ENCODE measurements at places on chromosomes 7 and 10.

DNA sequence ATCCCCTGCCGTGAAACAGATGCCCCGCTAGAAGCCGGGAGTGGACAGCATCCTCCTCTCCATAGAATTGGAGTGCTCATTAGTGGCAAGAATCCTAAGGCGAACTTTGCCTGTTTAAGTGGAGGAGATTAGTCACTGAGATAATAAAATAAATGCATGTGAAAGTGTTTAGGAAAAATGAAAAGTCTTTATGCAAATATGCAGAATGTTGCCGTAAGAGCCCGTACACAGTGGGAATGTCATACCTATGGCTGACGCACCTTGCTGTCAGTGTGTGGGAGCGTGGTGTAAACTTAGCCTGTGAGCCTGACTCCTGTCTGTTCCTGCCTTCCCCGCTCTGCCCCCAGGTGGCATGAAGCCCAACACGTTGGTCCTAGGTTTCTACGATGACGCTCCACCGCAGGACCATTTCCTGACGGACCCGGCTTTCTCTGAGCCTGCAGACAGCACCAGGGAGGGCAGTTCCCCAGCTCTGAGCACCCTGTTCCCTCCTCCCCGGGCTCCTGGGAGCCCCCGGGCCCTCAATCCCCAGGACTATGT lies 1.7 kb upstream of the TRIP6 start:
- peak; percentile 90 for DNase-seq

DNA sequence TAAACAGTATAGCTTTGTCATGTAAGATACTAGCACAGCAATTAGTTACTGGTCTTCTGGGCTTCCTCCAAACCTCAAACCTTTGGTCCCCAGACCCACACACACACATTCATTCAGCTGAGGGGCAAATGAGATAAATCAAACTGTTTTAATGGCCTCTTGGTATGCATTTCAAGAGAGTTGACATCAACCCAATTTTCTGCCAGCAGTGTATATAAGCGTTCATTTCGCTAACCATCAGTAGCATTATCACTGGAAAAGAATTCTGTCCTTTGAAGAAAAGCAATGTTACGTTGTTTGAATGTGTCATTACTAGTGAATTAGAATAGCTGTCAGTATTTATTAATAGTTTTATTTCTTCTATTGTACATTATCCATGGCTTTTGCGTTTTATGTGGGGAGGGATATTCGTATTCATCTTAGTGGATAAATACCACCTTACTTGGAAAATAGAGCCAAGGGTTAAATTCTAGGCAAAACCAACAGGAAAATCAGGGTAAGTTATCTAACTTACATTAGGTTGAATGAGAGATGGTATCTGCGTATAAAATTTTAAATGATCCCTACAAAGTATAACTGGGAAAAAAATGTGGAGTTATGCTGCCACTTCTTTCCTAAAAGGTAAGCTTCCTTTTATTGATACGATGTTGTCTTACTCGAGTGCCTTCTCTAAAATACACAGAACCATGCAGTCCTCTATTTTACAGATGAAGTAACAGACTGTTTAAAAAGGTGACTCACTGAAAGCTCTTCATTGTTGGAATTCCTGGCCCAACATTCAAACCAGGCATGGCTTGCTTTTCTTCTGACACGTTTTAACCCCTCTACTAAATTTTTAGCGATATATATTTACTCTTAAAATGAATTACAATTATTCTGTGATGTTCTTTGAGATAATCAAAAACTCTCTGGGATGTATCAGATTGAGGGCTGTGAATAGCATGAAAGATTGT lies 2.0 kb upstream of the ZMYND11 start:
- DNase-seq = no peak

- DNase-seq = no peak
Observed at GRCh38 chr10:128549101-128549608, 422.9 kb upstream of the MKI67 start.

- DNase-seq = no peak
Observed at GRCh38 chr10:16952080-16952479, 134.9 kb upstream of the RSU1 start.

- no peak for DNase-seq
Observed at GRCh38 chr7:140360697-140361229, 37.6 kb downstream of the SLC37A3 start.

- DNase-seq = peak; percentile 89
Observed at GRCh38 chr7:149284850-149285585, 23.0 kb downstream of the ZNF783 start.

DNA sequence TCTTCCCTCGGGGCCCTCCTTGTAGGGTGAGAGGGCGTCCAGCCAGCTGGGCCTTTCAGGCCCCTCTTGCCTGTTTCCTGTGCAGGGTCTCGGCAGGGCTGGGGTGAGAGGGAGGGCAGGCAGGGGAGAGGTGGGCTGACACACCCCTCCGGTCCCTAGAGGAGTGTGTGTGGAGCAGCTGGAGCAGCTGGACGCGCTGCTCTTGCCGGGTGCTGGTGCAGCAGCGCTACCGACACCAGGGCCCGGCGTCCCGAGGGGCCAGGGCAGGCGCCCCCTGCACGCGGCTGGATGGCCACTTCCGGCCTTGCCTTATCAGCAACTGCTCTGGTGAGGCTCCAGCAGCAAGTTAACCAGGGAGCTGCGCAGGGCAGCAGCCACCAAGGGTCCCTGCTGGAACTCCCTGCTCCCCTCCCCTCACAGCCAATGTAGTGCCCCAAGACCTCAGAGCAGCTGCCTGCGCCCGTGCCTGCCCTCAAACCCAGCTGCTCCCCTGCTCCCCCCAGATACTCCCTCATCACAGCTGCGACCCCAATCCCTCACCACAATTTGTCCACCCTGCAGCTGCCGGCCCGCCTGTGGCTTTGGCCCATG lies 15.7 kb upstream of the ZNF862 start:
- no peak for DNase-seq

DNA sequence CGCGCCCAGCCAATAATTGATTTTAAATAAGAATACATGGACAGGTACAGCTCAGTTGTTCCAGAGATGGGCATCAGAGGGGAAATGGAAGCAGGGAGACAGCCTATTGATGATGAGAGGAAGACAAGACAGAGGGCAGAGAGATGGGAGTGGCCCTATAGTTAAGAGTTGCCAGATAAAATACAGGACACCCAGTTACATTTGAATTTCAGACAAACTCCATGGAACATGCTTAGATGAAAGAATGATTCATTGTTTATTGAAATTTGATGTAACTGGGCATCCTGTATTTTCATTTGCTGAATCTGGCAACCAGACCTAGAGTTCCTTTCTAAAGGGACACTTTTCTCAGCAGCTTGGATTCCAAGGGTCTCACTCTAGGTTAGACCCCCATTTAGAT lies 341.1 kb downstream of the FRMD4A start:
- DNase-seq = no peak

DNA sequence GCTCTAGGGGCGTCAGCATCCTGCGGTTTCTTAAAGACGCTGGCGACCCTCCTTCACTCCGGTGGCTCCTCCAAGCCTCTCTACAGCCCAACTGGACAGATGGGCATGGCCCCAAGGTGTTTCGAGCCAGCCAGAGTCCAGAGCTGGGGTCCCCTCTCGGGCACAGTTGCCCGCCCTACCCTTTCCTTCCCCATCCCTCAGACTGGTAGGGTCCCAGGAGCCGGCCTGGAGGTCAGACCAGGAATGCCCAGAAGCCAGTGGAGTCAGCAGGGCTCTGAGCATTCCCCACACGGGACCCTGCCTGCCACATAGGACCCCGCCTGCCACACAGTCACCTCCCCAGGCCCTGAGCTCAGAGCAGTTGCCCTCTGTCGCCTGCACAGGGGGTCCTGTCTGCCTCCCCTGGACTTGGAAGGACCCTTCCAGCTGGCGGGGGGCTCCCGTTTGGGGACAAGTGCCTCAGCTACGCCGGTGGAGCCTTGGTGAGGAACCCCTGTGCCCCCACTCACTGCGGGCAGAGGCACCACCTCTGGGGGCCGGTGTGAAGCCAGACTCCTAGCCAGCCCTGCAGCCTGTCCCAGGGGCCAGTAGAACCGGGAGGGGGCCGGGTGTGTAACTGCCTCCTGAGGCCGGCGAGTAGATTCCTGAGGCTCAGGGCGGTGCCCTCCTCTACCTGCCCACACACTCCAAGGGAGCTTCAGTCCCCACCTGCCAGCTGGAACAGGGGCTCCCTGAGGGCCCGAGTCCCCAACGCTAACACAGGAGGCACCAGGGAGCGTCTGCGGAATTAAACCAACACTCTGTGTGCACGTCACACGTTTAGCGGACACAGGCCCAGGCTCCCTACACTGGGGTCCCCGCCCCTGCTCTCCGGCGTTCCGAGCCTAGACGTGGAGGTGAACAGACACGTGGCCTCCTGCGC lies 19.4 kb upstream of the PDGFA start:
- peak; percentile 95 for DNase-seq

- DNase-seq = no peak
Observed at GRCh38 chr10:130254662-130255061, 118.5 kb downstream of the GLRX3 start.

GRCh38 chr7:122136078-122136477 lies 8.0 kb downstream of the AASS start:
- DNase-seq = no peak

GRCh38 chr10:96683065-96683464 lies 37.2 kb downstream of the PIK3AP1 start:
- DNase-seq = no peak

GRCh38 chr10:31352436-31353226 lies 33.6 kb downstream of the ZEB1 start:
- no peak for DNase-seq

DNA sequence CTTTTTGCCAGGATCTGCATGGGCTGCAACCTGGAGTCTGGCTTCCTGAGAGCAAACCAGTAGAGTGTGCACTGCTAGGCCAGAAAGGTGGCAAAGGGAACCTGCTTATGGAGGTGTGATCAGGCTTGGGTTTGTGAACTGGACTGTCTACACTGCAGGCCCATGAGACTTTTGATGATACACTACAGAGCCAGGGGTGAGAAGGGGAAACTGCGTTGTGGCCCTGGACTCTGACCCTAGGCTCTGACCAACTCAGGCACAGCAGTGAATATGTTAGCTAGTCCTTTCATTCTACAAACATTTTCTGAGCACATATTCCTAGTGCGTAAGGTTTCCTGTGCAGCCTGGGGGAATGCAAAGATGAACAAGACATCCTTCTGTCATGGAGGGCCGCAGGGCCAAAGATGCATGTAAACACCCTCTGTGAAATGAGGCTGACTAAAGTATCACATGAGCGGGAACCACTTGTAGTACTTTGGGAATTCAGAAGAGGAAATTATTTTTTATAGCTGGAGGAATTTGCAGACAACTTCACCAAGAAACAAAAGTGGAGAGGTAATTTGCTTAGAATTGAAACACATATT lies 63.8 kb upstream of the HPS1 start:
- no peak for DNase-seq

DNA sequence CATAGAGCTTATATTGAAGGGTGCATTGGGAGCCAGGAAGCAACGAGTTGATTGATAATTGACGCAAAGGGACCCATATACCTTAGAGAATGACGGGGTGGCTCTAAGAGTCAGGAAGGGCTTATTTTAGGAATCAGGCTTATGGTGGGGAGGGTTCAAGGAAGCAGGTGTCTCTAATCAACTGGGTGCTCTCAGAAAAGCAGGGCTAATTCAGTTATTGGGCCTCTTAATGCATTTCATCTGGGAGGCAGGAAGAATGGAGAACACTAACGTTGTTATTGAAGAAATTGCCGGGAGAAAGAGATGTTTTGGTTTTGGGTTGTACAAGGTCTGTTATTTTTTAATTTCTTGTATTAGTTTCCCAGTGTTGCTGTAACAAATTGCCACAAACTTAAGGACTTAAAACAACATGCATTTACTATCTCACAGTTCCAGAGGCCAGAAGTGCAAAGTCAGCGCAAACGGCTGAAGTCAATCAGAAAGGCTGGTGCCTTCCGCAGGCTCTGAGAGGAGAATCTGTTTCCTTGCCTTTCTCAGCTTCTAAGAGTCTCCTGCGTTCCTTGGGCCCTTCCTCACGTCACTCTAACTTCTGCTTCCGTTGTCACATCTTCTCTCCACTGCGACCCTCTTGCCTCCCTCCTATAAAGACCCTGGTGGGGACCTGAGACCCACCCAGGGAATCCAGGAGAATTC lies 328.4 kb upstream of the C7orf33 start:
- no peak for DNase-seq

DNA sequence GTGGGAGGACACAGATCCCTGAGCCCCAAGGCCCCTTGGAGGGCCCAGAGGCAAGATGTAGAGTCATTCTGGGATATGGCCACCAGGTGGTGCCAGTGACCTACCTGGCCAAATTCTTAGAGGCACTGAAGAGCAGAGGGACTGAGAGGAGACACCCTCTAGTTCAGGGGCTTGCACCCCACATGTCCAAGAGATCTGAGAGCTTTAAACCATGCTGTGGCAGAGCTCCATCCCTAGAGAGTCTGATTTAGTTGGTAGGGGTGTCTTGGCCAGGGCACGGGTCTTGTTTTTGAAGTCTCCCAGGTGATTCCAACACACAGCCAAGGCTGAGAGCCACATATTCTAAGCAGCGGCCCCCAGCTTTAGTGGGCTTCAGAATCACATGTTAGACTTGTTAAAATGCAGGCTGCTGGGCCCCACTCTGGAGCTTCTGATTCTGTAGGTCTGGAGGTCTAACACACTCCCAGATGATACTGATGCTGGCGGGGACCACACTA lies 52.5 kb downstream of the PRF1 start:
- DNase-seq = peak; percentile 40

DNA sequence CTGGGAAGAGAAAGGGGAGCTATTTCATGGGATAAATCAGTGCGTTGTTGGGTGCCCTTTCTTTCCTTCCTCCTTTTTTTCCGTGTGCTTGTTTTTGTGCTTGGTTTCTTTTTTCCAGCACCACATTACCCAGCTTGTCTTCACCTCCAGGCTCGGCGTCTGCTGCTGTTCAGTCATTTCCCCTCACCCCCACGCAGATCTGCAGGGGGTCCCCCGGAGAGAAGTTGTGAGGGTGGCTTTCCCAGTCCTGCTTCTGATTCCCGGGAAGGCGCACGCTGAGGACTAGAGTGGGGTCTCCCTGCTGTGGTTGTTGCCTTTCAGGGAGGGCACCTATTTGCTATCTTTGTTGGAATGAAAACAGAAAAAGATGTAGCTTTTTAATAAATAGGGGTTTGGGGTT lies 1.6 kb downstream of the CAMK1D start:
- DNase-seq = no peak

- no peak for DNase-seq
Observed at GRCh38 chr10:44966129-44966815, 6.7 kb downstream of the RASSF4 start.

GRCh38 chr10:36538953-36539586 lies 586.3 kb upstream of the ANKRD30A start:
- DNase-seq = peak; percentile 8

DNA sequence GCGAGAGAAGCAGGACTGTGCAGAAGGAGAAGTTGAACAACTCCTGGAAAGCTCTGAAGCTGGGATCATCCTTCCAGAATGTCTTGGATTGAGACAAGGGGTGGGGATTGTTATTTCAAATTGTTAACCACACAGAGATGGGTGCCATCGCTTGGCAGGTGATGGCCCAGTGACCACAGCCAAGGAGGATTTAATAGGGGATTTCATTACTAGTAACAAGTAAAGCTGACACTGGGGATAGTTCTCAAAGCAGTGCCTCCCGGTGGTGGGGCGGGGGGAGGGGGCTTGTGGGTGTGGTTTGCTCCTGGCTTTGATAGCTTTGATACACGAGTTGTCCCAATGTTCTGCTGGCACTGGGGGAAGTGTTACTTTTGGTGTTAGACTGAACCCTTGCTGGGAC lies 59.2 kb downstream of the ZNF503 start:
- no peak for DNase-seq

- DNase-seq = no peak
Observed at GRCh38 chr10:13891128-13892000, 304.6 kb downstream of the PRPF18 start.

- DNase-seq = no peak
Observed at GRCh38 chr7:37684927-37685326, 1.4 kb downstream of the GPR141 start.
